ENCODE measurements at places on chromosomes 7 and 10.
A peak's percentile ranks its signal among the peaks of the same experiment; 100 is the strongest.

DNA sequence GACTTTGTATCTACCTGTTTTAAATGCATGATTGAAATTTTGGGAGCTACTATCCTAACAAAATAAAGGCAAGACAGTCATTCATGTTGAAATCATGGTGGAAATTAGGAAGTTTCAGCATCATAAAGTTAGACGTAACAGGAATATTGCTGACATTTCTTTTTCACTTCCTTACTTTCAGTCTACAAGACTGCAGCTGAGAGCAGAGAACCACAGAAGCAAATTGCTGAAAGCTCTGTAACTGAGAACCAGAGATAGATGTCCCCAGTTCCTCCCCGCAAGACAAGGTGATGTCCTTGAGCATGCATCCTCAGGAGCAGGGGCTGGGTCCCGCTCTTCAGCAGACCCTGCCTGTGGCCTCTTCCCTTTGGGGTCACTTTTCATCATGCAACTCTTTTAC is 466.3 kb upstream of the POM121L12 start:
- no peak for DNase-seq

DNA sequence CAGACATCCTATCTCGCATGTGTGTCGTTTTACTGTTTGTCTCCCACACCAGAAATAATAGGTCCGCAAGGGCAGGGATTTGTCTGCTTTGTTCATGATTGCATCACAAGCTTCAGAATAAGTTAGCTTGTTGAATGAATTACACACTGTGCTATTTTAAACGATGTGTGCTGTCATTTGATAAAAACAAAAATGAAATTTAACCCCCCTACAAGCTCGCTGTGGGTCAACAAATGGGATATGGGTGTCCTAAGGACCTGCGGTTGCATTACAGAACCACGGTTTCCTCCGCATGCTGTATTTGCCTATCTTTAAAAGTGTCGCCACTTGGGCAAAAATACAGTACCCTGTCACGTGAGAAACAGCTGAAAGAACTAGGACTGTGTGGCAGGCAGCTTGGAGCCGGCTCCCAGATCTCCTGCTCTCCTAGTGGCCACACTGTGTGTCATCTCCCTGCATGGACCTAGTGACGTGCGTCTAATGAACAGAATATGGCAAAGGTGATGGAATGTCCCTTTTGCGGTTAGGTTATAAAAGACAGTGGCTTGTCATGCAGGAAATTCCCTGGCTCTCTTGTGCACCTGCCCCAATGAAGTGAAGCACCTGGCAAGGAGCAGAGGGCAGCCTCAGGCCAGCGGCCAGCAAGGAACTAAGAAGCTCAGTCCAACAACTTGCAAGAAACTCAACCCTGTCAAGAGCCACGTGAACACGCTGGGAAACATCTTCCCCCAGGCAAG is 32.9 kb upstream of the CRYGN start:
- no peak for DNase-seq

DNA sequence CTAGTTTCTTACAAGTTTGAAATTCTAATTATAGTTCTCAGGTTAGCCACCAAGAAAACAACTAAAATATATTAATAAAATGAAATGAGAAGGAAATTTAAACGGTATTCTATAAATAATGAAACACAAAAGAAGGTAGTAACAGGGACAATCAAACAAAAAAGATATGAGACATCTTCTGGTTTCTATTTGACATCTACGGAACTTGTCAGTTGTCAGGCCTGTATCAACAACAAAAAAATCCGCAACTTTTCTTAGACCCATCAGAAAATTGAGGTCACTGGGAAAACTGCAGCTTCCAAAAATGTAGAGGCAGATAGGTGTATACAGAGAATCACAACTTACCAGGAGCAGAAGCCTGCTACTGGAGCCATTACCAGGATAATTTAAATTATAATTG is 70.6 kb downstream of the ZPBP start:
- DNase-seq = no peak

DNA sequence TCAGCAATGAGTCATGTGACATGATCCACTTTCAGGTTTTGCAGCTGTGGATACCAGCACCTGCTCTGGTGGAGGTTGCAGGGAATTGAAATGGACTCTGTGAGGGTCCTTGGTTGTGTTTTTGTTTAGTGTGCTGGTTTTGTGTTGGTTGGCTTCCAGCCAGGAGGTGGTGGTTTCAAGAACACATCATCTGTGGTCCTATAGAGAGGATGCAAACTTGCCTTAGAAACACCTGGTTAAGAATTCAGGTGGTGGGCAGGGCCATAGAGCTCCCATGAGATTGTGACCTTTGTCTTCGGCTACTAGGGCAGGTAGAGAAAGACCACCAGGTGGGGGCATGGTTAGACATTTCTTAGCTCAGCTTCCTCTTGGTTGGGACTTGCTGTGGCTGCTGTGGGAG is 59.2 kb upstream of the CYP2C9 start:
- no peak for DNase-seq

DNA sequence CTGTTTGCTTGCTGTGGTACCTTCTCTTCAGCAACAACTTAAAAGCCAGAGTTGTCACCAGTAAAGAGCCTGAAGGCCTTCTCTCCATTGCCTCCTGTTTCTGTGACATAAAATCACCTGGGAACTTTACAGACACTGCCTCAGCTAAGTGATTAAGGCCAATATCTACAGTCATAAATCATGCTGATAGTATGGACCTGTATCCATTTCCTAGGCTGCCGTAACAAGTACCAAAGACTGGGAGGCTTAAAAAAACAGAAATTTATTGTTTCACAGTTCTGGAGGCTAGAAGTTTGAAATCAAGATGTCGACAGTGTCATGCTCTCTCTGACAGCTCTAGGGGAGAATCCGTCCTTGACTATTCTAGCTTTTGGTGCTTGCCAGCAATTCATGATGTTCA is 108.4 kb upstream of the UNC5B start:
- no peak for DNase-seq

DNA sequence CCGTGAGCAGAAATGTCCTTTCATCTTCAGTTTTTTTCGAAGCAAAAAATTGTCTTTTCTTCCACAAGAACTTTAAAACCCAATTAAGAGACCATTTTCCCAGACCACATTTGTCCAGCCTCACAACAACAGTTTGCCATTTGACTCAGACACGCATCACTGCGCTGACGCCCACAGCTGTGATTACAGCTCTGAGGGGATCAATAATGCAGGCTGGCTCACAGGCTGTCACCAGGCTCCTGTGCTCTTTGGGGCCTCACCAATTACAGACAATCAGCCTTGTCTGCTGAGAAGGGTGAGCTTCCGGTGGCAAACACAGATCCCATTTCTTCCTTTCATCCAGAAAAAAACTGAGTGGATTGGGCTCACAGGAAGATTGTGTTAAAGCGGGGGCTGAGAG is 33.3 kb downstream of the DDC start:
- no peak for DNase-seq

GRCh38 chr7:50450590-50451032 is 461 bp upstream of the FIGNL1 start:
- DNase-seq = peak; percentile 31

DNA sequence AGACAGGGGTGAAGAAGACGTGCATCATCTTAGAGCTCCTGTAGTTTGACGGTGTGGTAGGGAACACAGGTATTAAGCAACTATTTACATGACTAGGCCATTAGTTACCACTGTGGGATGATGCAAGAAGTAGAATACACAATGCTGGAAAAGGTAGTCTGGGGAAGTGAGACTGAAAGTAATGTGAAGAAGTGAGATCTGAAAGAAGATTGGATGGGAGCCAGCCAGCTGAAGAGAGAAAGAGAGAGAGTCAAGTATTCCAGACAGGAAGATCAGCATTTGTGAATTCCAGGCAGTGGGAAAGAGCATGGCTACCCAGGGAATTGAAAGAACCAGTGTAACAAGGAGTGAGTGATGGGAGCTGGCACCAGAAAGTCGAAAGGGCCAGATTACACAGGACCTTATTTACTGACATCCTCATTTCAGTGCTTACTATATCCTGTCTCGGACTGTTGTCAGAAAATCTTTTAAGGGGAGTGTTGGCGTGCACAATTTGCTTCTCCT is 4.0 kb upstream of the CFAP58 start:
- DNase-seq = no peak

GRCh38 chr10:18350340-18350739 is 210.1 kb downstream of the CACNB2 start:
- no peak for DNase-seq

- peak; percentile 68 for DNase-seq
These were observed 2.5 kb downstream of the LRCH4 start for GRCh38 chr7:100583132-100584053.

GRCh38 chr10:43226851-43227845 is 39.7 kb downstream of the RASGEF1A start:
- no peak for DNase-seq

- DNase-seq = no peak
These were observed 24.6 kb downstream of the TYW1 start for GRCh38 chr7:67021260-67021659.

- DNase-seq = peak; percentile 41
These were observed 445.3 kb upstream of the MGMT start for GRCh38 chr10:129021594-129022304.

DNA sequence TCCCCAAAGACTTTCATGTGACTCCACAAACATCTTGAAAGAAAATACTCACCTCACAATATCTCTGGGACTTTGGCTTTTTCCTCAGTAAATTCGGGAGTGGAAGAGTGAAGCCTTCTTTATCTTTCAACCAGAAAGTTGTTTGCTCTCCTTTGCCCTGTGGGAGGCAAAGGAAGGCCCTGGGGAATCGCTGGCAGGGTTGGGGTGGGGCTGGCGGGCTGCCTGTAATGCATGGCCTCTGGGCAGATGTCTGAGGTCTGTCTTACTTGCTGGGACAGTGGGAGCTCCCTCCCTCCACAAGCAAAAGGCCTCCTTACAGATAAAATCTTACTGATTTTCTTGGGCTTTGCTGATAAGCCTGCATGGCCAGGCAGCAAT is 24.9 kb downstream of the TECTB start:
- DNase-seq = no peak

DNA sequence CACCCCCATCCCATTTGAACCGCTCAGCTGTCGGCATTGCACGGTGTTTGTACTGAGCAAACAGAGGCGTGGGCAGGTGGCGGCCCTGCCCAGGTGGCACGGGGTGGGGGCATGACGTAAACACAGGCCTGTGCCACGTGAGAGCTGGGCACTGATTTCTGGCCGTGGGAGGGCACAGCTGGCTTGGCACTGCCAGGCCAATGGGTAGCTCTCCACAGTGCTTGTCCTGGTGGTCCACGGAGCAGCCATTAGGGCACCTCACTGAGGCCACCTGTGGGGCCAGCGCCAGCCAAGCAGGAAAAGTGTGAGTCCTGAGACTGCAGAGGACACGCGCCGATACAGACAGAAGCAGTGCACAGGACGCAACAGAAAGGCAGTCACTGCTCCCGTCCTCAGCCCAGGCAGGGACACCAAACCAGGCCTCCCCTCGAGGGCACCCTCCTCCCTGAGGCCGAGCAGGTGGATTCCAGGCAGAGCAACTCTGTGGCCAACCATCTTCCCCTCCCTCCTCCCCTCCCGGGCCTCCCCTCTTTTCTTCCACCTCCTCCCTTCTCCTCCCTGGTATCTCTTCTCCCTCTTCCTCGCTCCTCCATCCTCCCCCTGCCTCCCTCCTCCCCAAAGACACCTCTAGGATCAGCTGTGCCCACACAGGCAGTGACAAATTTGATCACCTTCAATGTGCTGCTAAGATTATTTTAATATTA is 258.7 kb downstream of the ELFN1 start:
- peak; percentile 7 for DNase-seq

DNA sequence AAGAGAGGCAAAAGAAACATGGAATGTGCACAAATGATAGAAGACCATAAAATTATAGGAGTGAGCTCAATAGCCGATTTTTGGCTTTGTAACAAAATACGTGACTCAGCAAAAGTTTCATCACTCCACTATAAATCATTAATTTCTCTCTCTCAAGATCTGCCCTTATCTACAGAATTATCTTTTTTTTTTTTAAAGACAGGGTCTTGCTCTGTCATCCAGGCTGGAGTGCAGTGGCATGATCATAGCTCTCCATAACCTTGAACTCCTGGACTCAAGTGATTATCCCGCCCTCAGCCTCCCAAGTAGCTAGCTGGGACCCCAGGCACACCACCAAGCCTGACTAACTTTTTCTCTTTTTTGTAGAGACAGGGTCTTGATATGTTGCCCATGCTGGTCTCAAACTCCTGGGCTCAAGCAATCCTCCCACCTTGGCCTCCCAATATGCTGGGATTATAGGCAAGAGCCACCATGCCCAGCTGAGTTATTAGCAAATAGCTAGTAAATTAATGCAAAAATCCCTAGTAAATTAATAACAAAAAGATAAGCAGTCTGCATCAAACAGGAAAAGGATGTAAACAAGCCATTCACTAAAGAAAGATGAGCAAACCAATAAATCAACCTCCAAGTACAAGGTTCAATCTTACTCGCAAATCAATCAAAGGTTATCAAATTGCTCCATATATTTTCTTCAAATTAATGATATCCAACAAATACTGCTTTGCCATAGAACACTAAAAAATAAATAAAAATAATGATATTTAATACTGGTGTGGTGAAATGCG is 450.7 kb downstream of the PARD3 start:
- no peak for DNase-seq
